ENCODE measurements at places on chromosomes 2 and 18. TPM values are rescaled to one million over a fixed set of nuclear protein-coding genes. Genes with fewer than 3 reads are reported as not detected.

AFF3 gene
- 0.90 TPM for total RNA-seq

TUBA3E gene
- not detected for total RNA-seq

MC5R gene
- total RNA-seq: not detected

LCT gene
- not detected for total RNA-seq

TMEM214 gene
- total RNA-seq: 119 TPM

CERKL gene
- total RNA-seq: 0.07 TPM

GLI2 gene
- total RNA-seq: 46.1 TPM

AAK1 gene
- total RNA-seq: 121 TPM

ALKAL2 gene
- total RNA-seq: not detected

TLX2 gene
- 0.31 TPM for total RNA-seq

CYRIA gene
- total RNA-seq: not detected

NPAS2 gene
- 13.3 TPM for total RNA-seq

EHD3 gene
- 59.2 TPM for total RNA-seq

TM4SF20 gene
- total RNA-seq: 0.09 TPM

TDRD15 gene
- total RNA-seq: not detected

PROKR1 gene
- not detected for total RNA-seq

UGT1A9 gene
- total RNA-seq: not detected

AGXT gene
- total RNA-seq: not detected

RABL2A gene
- 5.5 TPM for total RNA-seq

ZNF396 gene
- total RNA-seq: 0.42 TPM

ANO7 gene
- 1.3 TPM for total RNA-seq

IGFBP5 gene
- total RNA-seq: 114 TPM

CLEC4F gene
- total RNA-seq: not detected

LIMS4 gene
- total RNA-seq: 1.1 TPM

TTC39C gene
- total RNA-seq: 18.6 TPM

DES gene
- 0.12 TPM for total RNA-seq

ERMN gene
- not detected for total RNA-seq

PREB gene
- 49.1 TPM for total RNA-seq

COLEC11 gene
- total RNA-seq: not detected

SERPINB11 gene
- not detected for total RNA-seq

IL1B gene
- total RNA-seq: 1.7 TPM

ERLEC1 gene
- 94.8 TPM for total RNA-seq

SPEG gene
- 80.9 TPM for total RNA-seq

MROH2A gene
- not detected for total RNA-seq

C2orf66 gene
- not detected for total RNA-seq

DOK6 gene
- not detected for total RNA-seq

LOXHD1 gene
- not detected for total RNA-seq

UNC80 gene
- not detected for total RNA-seq

ANKRD53 gene
- 0.92 TPM for total RNA-seq

TRABD2A gene
- 10.7 TPM for total RNA-seq

ZNF521 gene
- total RNA-seq: 7.5 TPM

SMCHD1 gene
- total RNA-seq: 17.5 TPM

LYG1 gene
- 0.39 TPM for total RNA-seq

B3GNT7 gene
- 0.11 TPM for total RNA-seq

SCYGR4 gene
- total RNA-seq: not detected

Data from HFFc6 (cell line).